Upper lobe of right lung (tissue), 1 donor: ENCODE measurements at places on chromosomes 5 and 9.

GRCh38 chr5:89983216-89983615, 426.3 kb downstream of the CETN3 start:
- no peak for DNase-seq

- no peak for DNase-seq
Measured at GRCh38 chr9:101132801-101133200, 104.3 kb downstream of the PLPPR1 start.

- DNase-seq = no peak
Measured at GRCh38 chr5:123476731-123477130, 35.2 kb upstream of the CSNK1G3 start.

- DNase-seq = no peak
Measured at GRCh38 chr5:160119905-160120266, 636 bp upstream of the PWWP2A start.

DNA sequence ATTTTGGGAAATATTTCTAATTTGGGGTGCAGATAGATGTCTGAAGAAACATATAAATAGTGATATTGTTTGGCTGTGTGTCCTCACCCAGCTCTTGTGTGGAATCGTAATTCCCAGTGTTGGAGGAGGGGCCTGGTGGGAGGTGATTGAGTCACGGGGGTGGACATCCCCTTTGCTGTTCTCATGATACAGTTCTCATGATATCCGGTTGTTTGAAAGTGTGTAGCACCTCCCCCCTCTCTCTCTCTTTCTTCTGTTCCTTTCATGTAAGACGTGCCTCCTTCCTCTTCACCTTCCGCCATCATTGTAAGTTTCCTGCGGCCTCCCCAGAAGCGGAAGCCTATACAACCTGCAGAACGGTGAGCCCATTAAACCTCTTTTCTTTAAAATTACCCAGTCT, 11.4 kb upstream of the ADAMTS16 start:
- no peak for DNase-seq

DNA sequence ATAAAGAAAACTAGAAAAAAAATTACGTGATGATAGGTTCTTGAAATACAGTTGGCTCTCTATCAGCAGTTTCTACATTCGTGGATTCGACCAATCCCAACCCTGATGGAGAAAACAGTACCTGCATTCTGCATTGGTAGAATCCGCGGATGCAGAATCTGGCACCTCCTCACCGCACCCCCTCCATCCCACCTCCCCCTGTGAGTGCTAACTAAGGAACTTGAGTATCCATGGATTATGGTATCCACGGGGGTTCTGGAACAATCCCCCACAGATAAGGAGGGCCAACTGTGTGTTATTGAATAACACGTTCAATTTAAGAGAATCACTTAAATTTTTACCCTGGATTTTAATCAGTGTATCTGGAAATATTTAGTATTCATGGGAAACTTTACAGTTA, 10.5 kb upstream of the PSIP1 start:
- DNase-seq = no peak

DNA sequence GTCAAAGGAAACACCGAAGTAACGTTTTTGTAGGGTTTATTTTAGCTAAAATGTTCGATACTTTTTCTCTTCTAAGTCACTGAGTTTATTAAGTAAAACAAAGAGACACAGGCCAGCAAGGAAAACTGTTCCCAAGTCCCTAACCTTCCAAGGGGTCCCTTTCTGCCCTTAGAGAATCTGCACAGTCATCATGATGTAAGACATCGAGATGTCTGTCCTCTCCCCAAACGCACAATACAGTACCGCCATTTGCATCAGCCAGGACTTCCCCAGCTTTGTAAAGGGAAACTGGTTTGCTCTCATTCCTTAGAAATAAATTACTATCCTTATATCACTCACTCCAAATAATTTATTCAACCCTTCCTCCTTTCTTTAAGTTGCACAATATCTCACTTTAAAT, 89.3 kb downstream of the MARCHF11 start:
- no peak for DNase-seq

- no peak for DNase-seq
Measured at GRCh38 chr9:87350915-87351314, 146.8 kb upstream of the DAPK1 start.

DNA sequence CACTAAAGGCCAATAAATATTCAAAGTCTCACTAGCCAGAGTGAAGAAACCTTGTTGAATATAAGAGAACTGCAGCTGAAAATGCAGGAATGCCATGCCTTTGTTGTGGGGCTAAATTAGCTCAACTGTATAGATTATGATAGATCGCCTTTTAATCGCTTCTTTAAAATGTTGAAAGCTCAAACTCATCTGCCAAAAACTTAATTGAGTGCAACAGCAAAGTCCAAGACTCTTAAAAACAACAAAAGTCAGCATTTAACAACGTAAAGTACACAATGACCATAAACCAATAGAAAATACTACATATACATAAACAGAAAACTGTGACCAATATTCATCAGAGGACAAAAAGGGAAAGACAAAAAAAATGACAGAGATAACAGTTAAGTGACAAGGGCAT, 585.0 kb upstream of the CDH6 start:
- DNase-seq = no peak
